ENCODE measurements at places on chromosomes 5 and 9. TPM values are rescaled to one million over a fixed set of nuclear protein-coding genes. Genes with fewer than 3 reads are reported as not detected.

Gene TMEM215
- total RNA-seq, result not detected

Gene DBH
- not detected for total RNA-seq

Gene SOWAHA
- total RNA-seq, result 0.17 TPM

Gene PFN3
- not detected for total RNA-seq

Gene TXN
- 530 TPM for total RNA-seq

Gene CDK7
- total RNA-seq, result 61.2 TPM

Gene LCN2
- total RNA-seq, result not detected

Gene RNF180
- total RNA-seq, result 2.0 TPM

Gene HTR1A
- not detected for total RNA-seq

Gene NMUR2
- not detected for total RNA-seq

Gene ARID3C
- total RNA-seq, result not detected

Gene OLFM1
- total RNA-seq, result 4.9 TPM

Gene ROPN1L
- 0.29 TPM for total RNA-seq

Gene PPIC
- total RNA-seq, result 57.7 TPM

Gene AGXT2
- 0.17 TPM for total RNA-seq

Gene AFAP1L1
- total RNA-seq, result 5.1 TPM

Gene ASTN2
- 8.9 TPM for total RNA-seq

Gene KLF4
- 60.2 TPM for total RNA-seq

Gene FCN2
- not detected for total RNA-seq

Gene TICAM2
- total RNA-seq, result 11.8 TPM

Gene LCP2
- total RNA-seq, result not detected

Gene FBN2
- 78.2 TPM for total RNA-seq

Gene PNPLA7
- 2.0 TPM for total RNA-seq

Gene PAX5
- not detected for total RNA-seq

Gene KIF27
- total RNA-seq, result 3.8 TPM

Gene SUB1
- 427 TPM for total RNA-seq

Gene IPO11
- 38.0 TPM for total RNA-seq

Gene OR13C5
- total RNA-seq, result not detected

Gene OBP2B
- not detected for total RNA-seq

Gene REEP2
- total RNA-seq, result 8.4 TPM

Gene SEC61B
- 92.1 TPM for total RNA-seq
